ENCODE measurements at places on chromosomes 12 and 14.

DNA sequence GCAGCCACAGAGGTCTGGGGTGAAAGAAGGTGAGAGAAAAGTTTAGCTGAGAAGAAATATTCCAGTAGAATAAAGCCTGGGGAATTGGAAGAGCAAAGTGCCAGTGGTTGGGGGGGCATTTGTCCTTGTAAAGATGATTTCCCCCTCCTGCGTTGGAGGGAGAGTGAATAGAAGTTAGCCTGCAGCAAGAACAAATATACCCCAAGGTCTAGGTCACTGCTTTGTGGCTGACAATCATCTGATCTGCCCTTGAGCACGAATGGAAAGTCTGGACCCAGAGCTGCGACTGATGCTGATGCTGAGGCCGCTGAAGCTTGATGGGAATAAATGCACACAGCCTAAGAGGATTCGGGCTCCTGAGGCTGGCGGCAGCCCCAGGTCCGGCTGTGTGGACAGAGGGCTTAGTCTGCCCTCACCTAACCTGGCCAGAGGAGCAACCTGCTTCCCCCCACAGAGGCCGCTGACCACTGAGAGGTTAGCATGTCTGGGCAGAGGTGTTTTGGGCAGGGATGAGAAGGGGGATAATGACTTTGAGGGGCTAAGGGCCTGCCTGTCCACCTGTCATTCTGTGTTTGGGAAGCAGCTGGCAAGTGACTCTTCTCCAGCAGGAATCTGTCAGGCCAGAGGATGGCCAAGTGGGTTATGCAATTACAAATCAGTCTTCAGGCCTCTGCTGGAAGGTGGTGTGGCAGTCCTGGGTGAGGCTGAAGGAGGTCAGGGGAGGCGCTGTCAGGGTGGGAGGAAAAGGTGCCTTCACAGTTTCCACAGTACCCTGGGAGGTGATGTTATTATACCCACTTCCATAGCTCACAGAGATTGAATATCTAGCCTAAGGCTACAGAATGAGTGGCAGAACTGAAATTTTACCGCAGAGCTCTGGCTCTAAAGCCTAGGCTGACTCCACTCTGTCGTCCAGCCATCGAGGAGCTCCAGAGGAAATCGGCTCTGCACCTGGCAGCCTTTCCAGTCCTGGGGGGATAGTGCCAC is 11.7 kb downstream of the TUBA1C start:
- no peak for DNase-seq

GRCh38 chr12:15044471-15044870 is 71.6 kb downstream of the PDE6H start:
- peak; percentile 31 for DNase-seq

DNA sequence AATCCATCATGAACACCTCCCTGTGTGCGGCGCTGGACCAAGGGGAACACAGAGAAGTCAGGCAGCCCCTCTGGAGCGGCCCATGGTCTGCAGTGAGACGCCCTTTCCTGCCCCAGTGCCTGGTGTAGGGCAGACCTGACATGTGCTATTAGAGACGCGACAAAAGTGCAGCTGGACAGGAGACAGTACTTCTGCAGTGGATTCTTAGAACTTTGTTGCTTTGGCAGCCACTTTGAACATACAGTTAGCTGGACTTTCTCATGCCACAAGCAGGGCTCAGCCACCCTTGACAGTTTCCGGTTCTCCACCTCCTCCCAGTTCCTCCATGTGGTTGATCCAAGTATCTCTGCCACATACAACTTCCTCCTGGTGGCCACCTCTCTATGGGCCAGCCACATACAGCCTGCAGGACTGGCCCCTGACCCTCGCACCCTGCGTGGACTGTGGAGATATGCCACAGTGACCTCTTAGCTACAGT is 45.9 kb downstream of the LGMN start:
- no peak for DNase-seq

- peak; percentile 41 for DNase-seq
Observed at GRCh38 chr12:10720974-10721650, 2.0 kb downstream of the YBX3 start.

DNA sequence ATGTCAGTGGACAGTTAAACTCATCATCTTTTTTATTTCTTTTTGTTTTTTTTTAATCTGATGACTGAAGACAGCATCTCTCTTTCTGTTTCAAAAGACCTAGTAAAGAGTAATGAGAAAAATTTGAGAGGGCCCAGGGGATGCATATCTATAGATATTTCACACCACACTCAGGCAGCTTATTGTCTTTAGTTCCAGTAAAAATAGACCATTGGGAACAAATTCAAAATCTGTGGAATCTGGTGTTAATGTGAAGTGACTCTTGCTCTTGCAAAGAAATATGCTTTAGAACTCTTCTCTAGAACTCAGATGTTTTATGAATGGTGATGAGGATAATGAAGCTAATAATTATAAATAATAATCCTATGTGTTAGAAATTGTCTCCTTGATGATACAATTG is 214.5 kb upstream of the ATP2B1 start:
- no peak for DNase-seq

DNA sequence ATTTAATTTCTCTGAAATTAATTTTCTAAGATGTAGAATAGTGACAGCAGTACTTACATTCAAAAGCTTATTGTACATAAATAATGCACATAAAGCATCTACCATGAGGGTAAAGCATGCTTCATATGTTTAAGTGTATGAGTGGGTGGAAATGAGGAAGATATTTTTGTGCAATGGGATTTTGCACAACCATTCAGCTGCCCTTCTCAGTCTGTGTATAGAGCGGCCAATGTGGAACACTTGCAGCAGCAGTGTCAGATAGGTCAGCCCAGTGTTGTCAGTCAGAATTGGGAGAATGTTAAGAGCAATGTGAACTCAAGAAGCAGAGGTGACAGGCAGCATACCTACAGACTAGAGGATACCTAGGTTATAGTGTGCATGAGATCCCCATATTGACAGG is 72.5 kb upstream of the ATP2B1 start:
- no peak for DNase-seq

DNA sequence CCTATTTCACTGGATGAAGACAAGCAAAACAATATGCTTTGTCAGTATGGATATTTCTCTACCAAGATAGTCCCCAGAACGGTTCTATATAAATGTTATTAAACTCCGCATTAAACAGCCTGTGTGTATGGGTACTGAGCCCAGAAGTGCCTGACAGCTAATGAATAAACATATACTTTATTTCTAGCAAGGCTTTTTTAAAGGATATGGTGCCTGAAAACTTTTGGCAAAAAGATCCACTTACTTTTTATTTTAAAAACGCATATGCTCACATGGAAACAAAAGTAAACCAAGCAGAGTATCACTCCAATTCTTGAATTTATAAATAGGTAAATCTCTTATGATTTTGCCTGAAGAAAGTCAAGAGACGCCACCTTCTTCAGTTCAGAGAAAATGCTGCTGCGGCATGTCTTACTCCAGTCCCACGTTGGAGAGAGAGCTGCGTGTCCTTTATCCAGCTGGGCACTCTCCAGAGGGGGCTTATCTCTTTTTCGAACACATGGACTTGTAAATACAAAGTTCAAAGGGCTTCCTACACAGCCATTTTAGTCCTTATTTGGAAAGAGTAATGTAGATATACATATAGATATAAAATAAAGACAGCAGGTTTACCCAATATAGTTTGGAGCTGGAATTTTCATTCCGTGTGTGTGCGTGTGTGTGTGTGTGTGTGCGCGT is 264.2 kb downstream of the ADAMTS20 start:
- no peak for DNase-seq

DNA sequence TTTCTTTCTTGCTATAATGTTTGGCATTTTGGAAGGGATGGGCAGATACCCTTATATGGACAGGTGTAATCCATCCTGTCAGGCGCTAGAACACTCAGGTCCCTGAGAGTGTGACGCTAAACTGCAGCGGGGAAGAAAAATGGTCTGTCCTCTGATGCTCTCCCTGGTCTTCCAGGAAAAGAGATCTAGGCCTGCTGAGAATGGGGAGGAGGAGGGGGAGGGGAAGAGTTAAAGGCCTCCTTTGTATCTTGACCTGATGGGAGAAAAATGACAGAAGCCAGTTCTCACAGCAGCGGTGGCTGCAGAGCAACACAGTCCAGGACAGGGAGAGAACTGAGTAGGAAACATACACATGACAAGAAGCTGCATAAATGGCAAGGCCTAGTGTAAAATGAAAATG is 61.1 kb downstream of the RPS6KA5 start:
- DNase-seq, result no peak

- DNase-seq, result no peak
Observed at GRCh38 chr14:34174973-34175372, 224.1 kb upstream of the EGLN3 start.

- peak; percentile 33 for DNase-seq
Observed at GRCh38 chr12:91813701-91814100, 331.9 kb downstream of the BTG1 start.

GRCh38 chr12:104219908-104220404 is 4.4 kb downstream of the TXNRD1 start:
- peak; percentile 88 for DNase-seq

GRCh38 chr12:93502802-93503623 is 35.7 kb downstream of the MRPL42 start:
- DNase-seq, result peak; percentile 75

DNA sequence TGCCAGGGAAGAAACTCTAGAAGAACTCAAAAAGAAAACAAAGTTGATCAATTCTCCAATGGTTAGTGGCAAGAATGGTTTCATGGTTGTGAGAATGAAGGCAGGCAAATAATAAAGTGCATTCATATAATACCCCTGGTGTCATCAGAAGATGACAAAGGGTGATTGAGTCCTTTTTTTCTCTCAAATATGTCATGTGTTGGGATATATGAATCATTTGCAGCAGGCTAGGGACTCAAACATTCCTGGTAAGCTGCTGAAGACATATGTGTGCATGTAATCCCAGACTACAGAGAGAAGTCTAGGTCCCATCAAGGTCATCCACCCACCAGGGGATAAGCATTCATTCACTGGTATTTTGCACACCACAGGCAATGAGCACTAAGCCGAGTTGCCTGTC is 82.4 kb upstream of the MYF6 start:
- DNase-seq, result peak; percentile 54
